ENCODE measurements at places on chromosomes 5 and 9.

DNA sequence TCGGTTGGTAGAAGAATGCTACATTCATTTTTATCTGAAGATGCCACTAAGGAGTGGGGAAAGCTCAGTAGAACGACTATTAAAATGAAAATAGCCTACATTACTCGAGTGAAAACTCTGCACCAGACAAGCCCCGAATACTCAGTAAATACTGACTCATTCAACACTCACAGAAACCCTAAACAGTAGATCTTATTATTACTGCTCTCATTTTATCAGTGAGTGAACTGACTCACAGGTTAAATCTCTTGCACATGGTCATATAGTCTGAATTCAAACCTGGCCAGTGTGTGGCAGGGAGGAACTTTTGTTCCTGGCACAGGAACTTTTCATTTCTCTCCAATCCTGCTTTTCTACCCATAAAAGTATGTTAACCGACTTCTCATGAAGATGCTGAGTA is 9.6 kb upstream of the PAPPA start:
- DNase-seq = no peak

- no peak for DNase-seq
Observed at GRCh38 chr5:1542781-1543180, 19.0 kb upstream of the LPCAT1 start.

DNA sequence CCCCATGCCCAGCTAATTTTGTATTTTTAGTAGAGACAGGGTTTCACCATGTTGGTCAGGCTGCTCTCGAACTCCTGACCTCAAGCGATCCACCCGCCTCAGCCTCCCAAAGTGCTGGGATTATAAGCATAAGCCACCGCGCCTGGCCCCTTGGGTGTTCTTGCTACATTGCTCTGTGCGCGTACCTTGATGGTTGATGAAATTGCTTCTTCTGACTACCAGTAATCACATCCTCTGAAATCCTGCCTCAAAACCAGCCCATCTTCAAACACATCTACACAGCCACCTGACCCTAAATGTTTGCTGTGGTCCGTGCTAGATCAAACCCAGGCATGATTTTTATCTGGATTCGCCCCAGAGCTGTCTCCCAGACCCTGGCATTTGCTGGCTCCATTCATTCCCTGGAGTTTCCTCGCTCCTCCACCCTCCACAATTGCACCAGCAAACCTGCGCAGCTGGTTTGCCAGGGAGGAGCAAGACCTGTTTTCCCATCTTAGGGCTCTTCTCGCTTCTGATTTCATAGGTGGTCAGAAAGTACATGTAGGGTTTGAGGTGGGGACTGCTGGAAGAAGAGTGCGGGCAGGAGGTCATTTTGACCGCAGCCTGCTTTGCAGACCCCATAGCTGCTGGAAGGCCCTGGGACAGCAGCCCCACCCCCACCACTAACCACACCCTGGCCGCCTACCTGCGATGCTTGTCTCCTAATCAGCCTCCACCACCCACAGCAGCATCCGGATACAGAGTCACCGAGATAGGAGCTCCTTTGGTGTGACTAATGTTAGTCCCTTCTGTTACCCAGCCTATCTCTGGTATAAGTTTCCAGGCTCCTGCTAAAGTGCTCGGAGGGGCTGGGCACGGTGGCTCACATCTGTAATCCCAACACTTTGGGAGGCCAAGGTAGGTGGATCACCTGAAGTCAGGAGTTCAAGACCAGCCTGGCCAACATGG is 22.7 kb downstream of the SWI5 start:
- no peak for DNase-seq

GRCh38 chr5:143646961-143647360 is 165.0 kb upstream of the HMHB1 start:
- peak; percentile 75 for DNase-seq

- no peak for DNase-seq
Observed at GRCh38 chr9:106482733-106483132, 380.2 kb upstream of the ZNF462 start.

DNA sequence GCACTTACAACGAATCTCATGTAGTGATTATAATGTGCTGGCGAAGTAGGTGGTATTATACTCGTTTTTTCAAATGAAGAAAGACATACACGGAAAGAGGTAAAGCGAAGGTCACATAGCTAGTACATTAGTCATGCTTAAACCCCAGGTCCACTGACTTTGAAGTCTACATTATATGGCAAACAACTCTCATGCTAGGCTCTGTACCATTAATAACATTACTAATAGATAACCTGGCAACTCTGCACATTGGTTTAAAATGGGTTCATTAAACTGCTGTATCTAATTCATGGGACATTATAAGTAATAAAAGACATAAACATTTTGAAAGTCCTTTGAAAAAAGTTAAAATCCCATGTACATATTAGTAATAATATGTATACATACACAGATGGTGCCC is 21.2 kb downstream of the FYB1 start:
- DNase-seq = no peak

DNA sequence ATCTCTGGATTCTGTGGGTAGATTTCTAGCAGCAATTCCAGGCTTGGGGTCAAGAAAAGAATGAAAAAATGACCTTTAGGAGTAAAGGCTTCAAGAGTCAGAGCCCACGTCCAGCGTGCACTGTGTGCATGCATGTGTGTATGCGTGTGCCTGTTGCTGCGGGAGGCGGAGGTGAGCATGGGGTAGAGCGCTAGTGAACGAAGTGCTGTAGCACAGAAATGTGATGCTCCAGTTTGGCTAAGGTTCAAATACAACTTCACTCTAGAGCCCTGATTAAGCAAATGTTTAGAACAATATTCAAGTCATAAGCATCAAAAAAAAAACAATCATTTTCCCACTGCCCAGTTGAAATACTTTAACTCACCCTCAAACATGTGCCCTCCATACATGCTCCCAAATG is 403.9 kb downstream of the ZNF608 start:
- DNase-seq = no peak

- no peak for DNase-seq
Observed at GRCh38 chr5:132457371-132458225, 33.0 kb downstream of the IRF1 start.

GRCh38 chr5:172910828-172911627 is 48.2 kb upstream of the RPL26L1 start:
- peak; percentile 76 for DNase-seq
